ENCODE measurements at places on chromosomes 16 and 17. TPM values are rescaled to one million over a fixed set of nuclear protein-coding genes. Genes with fewer than 3 reads are reported as not detected.

GRCh38 chr16:84500531-84500930 is 3.9 kb downstream of the MEAK7 start:
- DNase-seq = no peak

DNA sequence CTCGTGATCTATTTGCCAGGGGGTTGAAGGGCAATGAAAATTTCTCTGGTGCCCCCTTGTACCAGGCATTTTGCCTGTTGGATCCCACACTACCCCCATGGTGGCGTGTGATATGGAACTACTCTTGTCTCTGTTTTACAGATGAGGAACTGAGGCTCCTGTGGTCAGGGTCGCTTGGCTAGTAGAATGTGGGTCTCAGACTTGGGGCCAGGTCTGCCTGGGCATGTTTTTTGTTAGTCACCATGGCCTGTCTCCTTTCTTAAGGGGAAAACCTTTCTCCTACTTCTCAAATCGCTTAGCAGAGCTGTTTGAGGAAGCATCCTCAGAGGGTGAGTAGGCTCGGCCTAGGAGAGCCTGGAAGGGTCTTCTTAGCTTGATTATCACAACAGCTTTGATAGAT is 51.2 kb downstream of the CLEC16A start:
- DNase-seq = no peak

- no peak for DNase-seq
These were observed 16.3 kb downstream of the KANSL1 start for GRCh38 chr17:46176975-46177374.

DNA sequence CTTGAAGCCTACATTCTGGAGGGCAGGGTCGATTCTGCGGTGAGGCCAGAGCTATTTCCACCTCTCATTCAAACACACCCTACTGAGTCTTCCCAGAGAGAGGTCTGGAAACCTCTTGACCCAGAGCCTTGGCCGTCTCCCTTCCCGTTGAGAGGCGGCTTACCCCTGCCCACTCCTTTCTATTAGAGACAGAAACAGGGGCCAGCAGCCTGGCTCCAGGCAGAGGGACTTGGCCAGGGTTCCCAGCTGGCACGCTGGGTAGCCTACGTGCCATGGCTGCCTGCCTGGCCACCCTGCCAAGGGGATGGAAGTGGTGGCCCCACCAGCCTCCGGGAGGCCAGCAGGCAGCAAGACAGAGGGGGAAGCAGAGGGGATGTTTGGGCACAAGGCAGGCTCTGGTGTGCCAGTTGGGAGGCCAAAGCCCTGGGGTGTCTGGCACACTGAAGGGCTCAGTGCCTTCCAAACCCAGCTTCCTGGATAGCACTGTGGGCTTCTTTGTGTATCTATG is 6.0 kb downstream of the STAC2 start:
- DNase-seq = no peak

DNA sequence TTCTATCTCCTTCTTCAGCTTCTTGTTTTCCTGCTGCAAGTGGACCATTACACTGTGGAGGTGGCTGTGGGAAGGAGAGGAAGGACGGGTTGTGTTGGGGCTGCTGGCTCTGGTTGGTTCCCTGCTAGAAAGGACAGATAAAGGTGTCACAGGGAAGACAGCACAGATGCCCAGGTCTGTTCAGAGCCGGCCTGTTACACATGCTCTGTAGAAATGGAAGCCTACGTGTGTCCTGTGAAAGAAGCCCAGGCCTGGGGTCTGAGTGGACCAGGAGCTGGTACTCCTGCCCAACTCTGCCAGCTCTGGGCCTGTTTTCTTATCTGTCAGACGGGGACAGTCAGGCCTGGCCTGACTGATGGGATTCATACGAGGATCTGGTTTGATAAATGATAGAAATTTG is 26.4 kb downstream of the DHX38 start:
- no peak for DNase-seq

DNA sequence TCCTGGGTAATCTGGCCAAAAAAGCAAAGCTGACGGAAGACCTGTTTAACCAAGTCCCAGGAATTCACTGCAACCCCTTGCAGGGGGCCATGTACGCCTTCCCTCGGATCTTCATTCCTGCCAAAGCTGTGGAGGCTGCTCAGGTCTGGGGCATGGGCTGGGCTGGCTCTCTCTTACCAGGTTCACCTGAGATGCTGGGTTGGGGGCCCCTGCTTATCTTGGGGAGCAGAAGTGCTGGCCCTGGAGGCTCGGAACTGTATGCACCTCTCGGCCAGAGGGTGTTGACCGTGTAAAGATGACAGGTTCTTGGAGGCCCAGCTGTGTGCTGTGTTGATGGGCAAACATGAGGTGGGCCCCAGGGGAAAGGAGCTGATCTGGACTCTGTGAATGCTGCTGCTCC is 40.2 kb downstream of the GPT2 start:
- no peak for DNase-seq

DNA sequence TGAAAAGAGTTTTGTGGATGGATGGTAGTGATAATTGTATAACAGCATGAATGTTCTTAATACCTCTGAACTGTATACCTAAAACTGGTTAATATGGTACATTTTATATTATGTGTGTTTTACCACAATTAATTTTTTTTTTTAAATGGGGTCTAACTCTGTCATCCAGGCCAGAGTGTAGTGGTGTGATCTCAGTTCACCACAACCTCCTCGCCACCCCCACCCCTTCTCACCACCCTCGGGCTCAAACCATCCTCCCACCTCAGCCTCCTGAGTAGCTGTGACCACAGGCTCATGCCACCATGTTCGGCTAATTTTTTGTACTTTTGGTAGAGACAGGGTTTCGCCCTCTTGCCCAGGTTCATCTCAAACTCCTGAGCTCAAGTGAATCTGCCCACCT is 123.2 kb downstream of the CDRT15L2 start:
- DNase-seq = no peak

- no peak for DNase-seq
These were observed 19.3 kb upstream of the ITGA2B start for GRCh38 chr17:44408786-44409185.

DNA sequence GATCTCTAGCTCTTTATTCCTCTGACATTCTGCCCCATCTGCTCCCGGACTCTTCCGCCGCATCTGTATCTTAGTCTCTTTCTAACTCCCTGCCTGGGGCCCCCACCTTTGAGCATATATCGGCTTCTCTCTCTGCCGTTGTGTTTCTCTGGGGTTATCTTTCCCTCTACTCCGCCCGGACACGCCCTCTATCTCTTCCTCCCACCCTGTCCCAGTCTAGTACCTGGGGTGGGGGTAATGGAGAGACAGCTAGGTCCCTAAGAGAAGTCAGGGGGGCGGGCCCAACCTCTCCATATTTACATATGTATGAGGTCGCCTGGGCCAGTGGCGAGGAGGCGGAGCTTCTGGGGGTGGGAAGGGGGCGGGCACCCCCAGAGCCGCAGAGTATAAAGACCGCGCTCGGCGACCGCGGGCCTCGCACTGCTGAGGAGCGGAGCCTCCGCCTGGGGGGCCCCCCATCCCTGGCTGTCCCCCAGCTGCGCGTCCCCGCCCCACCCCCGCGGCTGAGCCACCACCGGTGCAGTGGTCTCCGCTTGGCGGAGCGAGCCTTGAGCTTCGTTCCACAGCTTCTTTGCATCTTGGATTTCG is at the start of gene ATP1B2:
ATP1B2 (plus strand) TSS at position 418 of the 588 bp plus-strand sequence. CDS start 593 bp downstream, outside the sequence.
- DNase-seq = peak; percentile 60

GRCh38 chr17:7043182-7043496 is 753 bp downstream of the SLC16A11 start:
- DNase-seq = no peak

- no peak for DNase-seq
These were observed 72.0 kb upstream of the MAF start for GRCh38 chr16:79672524-79672923.

Gene KRT27
- not detected for total RNA-seq

Gene C17orf78
- not detected for total RNA-seq

Gene TEKT1
- not detected for total RNA-seq

Gene KCNG4
- not detected for total RNA-seq

Gene SUMO2
- 649 TPM for total RNA-seq

Gene SLC6A2
- not detected for total RNA-seq

Gene TTYH2
- total RNA-seq = 6.8 TPM

Measured in activated T-helper 1 cell treated with anti-CD3 and anti-CD28 coated beads, Interleukin-12 subunit alpha, Interleukin-12 subunit beta, Interleukin-2, Interleukin-4 antibody, amounts not matched to agents 30 ng/mL and 10 ng/mL and 1 ng/mL, durations not matched to agents 14 hours and 24 hours and 36 hours (primary cell).